ENCODE measurements at places on chromosomes 1 and 21.

- peak; percentile 55 for DNase-seq
Measured at GRCh38 chr1:206685769-206686477, 1.2 kb downstream of the MAPKAPK2 start.

- DNase-seq: no peak
Measured at GRCh38 chr21:27795418-27795817, 828.5 kb upstream of the ADAMTS5 start.

- DNase-seq: no peak
Measured at GRCh38 chr1:30420519-30421050, 302.8 kb downstream of the MATN1 start.

DNA sequence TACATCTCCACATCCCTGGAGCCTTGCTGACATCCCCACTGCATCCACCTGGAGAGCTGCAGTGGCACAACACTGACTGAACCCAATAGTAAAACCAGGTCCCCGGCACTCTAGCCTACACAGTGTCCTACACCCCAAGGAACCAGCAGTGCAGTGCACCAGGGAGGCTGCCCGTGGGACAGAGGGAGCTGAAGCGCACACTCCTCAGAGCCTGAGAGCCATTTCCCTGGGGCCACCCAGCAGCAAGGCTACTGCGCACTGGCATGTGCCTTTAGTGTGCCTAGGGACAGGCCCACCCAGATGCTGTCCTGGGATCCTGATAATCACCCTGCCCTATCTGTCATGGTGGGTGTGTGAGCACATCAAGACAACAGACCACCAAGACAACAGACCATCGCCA lies 31.9 kb downstream of the NSL1 start:
- no peak for DNase-seq

DNA sequence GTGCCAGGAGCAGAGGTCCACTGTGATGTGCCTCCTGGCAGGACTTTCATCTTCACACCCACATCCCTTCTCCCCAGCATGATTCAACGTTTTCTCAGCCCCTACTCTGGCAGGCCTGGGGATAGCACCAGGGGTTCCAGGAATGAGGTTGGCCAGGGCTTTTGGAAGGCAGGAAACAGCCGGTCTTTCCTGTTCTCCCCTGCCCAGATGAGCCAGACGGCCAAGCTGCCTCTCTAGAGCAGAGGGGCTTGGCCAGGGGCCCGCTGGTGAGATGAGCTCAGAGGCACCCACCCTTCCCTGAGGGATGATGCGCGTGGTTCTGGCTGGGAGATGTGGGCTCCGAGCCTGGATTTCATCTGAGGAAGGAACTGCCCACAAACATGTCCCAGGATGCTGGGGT lies 4.3 kb upstream of the MFAP2 start:
- DNase-seq: no peak

DNA sequence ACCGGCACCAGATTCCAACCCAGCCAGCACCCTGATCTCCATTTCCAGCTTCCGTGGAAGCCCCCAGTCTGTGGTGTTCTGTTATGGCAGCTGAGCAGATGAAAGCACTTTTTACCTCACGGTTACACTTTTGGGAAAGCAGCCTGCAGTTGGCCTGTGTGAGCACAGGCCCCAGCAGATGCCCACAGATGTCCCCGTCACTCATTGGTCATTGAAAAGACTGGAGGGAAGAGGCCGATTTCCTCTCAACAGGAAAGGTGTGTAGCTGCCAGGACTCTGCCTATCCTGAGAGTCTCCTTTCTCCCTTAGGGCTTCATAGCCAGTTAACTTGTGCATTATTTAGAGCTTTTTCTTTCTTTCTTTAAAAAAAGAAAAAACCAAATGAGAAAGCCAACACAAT lies 123.0 kb downstream of the PCBP3 start:
- DNase-seq: no peak

DNA sequence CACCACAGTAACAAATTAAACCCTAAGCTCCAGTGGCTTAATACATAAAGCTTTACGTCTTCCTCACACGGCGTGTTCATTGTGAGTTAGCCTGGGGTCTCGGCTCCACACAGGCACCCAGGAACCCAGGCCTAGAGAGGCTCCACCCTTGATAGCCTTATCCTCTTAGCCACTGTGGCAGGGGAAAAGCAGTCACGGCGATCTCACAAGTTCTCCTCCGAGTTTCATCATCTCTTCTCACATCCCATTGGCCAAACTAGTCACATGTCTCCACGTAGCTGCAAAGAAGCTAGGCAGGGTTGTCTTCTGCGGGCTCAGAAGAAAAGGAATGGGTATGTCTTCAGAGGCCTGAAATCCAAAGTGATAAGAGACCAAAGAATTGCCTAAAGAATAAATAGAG lies 122.3 kb upstream of the GRIK3 start:
- no peak for DNase-seq

- DNase-seq: no peak
Measured at GRCh38 chr1:226609836-226610455, 61.4 kb downstream of the STUM start.

DNA sequence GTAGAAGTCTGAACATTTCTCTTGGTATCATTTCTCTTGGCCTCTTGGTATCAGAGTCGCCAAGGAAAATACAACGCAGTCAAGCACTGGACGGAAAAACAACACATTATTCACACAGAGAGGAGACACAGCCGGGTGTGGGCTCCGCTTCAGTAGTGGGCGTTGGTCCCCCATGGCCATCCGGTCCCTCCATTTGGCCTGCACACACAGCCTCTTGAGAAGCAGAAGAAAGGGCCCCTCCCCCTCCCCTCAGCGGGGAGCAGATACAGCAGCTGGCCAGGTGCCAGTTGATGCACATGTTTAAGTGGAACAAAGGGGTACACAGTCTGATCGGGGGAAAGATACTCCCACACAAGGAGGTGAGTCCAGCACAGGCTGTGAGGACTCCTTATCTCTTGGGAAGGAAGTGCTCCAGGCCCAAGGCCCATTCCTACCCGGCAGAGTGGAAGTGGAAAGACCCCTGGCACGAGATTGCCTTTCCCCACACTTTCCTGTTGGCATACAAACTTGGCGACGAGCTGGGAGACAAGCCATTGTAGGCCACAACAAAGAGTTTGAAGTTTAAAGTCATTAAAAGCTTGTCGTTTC lies 311.3 kb downstream of the FAM72C start:
- no peak for DNase-seq

DNA sequence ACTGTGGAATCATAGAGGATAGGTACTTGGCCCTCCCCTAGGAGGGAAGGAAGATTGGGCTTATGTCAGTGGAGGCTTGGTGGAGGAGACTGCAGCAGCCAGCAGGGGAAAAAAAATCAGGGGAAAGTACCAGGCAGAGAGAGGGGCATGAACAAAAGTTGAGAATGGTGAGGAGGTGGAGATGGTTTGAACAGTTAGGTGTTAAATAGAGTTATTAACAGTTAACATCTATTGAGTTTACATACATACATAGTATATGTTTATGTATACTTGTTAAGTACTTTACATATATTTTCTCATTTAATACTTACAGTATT lies 136.5 kb upstream of the HNRNPU start:
- DNase-seq: no peak

- no peak for DNase-seq
Measured at GRCh38 chr21:38956856-38957571, 151.3 kb downstream of the ETS2 start.

GRCh38 chr1:169565335-169566271 lies 20.7 kb downstream of the F5 start:
- no peak for DNase-seq

- DNase-seq: no peak
Measured at GRCh38 chr1:30413606-30414005, 309.8 kb downstream of the MATN1 start.

GRCh38 chr1:161962091-161962887 lies 61.4 kb downstream of the OLFML2B start:
- DNase-seq: no peak

- no peak for DNase-seq
Measured at GRCh38 chr21:44876849-44877575, 3.5 kb upstream of the PTTG1IP start.

- no peak for DNase-seq
Measured at GRCh38 chr21:43302062-43302700, 124.8 kb downstream of the SIK1 start.

DNA sequence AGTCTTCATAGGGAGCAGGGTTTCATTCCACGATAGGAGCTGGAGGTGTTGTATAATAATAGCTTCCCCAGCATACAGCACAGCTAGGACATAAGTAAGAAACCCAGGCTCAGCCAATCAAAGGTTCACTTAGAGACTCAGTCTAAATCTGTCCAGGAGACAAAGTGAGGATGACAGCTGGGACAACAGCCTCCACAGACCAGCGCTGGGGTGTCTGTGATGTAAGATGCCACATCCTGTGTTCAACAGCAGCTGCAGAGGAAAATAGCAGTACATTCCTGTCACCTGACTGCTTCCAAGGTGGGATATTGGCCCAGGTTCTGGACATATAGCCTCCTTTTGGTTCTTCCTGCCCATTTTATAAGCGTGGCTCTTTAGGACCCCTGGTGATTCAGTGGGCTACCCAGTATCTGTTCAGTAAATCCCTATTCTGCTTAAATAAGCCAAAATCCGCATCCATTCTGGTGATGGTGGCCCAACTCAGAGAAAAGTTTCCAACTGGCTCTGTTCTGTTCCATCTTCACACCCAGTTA lies 176.8 kb upstream of the SYT6 start:
- DNase-seq: no peak

DNA sequence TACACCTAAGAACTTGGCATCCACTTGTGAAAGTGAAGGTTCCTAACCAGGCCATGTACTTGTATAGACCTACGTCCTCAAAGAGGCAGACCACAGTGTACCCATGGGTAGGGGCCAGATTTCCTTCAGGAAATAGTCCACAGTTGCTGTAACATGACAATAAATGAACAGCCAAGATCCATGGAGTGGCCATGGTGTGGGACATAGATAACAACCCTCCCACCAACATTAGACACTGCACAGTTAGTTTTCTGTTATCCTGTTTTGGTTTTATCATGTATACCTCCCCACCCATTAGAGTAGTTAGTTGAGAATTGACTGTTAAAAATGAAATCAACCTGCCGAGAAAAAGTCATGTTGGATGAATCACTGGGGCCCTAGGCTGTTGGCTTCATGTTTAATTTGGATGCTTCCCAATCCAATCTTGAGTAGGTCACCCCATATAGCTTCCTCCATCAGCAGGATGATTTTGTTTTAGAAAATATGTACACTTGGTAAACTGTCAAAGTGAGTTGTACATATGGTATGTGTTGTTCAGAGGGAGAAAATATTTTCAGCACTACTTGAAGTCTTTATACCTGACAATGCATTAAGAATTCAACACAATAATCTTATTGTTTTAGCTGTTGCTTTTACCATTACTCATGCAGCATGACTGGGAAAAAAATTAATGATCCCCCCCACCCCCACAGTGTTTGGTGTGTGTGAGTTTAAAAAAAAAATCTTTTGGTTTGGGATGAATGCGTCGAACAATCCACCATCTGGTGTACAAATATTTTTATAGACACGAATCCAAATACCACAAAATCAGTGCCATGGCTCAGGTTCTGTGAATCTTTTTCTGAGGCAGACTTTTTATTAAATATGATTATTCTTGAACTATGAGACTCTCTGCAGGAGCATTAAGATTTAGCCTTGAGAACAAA lies 88.3 kb upstream of the ARHGAP29 start:
- DNase-seq: no peak

DNA sequence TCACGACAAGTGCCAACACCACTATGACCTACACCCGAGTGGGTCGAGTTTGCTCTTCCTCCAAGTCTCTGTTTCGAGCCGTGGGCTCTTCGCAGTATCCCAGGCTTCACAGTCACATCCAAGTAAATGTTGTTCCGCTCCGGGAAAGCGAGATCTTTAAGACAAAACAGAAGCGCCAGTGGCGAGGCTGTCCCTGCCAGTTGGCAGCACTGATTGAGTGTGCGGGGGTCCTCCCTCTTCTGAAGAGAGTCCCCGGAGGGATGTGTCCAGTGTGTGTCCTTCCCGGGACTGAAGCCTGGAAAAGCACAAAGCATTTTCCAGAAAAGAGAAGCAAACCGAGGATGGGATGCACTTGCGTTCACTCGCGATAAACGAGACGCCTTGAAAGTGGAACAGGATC lies 158.9 kb downstream of the PRDM16 start:
- no peak for DNase-seq

DNA sequence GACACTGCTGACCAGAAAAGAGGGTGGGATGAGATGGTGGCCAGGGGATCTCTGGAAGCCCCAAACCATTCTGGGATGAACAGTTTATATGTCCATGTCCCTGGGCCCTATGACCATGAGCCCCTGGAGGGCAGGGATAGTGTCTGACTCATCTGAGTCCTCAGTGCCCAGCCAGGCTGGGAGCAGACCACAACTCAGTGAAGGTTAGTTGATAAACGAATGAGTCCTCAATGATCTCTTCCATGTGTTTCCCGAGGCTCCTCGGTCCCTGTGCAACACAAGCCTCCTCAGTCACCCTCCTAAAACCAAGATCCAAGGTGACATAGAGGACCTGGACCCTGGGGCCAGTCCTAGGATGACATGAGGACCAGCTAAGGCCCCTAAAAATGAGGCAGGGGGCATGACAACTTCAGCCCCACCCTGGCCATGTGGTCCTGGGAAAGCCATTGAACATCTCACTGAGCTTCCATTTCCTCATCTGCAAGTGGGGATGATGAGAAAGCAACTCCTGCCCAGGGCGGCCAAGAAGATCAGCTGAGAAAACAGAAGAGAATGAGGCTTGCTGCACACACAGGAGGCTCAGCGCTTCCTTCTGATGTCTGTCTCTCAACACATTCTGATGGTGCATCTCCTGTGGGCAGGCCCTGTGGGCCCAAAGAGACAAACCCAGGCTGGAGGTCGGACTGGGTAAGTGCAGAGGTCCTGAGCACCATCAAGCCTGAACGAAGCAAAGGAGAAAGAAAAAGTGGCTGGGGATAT lies 86.3 kb downstream of the GLIS1 start:
- no peak for DNase-seq

DNA sequence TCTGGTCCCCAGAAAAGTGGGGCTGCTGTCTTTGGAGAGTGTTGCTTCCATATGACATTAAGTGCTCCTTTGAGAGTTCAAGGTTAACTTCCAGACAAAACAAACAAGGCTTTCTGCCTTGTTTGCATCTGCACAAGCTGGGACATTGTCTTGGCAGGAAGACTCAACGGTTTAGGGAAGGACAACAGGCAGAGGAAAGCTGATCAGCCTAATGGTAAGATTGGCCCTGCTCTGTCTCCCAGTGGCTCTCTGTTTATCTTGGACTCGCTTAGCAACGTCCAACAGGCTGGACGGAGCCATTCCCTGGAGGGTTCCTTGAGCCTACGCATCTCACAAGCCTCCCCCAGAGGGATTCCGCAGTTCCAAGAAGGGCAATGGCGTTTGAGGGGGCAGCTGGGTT lies 62.2 kb upstream of the SLC44A3 start:
- no peak for DNase-seq

GRCh38 chr1:113429461-113430153 lies 39.3 kb downstream of the MAGI3 start:
- no peak for DNase-seq

- DNase-seq: no peak
Measured at GRCh38 chr1:185257950-185258208, 59.2 kb downstream of the IVNS1ABP start.

DNA sequence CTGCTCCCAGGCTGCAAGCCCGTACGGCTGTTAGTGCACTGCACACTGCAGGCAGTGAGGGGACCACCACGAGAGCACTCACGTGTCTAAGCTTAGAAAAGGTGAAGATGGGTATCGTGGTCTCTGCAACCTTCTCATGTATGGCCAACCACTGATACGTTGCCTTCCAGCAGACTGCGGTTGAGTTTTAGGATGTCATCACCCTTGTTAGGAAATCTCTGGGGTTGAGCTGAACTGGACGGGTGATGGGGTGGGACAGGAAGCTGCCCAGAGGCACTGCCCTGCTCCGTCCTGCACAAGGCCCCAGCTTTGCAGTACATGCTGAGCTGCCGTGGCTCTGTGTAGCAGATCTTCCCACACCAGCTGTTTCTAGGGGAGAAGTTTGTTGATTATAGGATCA lies 43.3 kb downstream of the FAAP20 start:
- no peak for DNase-seq

GRCh38 chr1:245173446-245174211 lies 18.8 kb downstream of the KIF26B start:
- DNase-seq: no peak
